ENCODE measurements at places on chromosomes 3 and 15.

DNA sequence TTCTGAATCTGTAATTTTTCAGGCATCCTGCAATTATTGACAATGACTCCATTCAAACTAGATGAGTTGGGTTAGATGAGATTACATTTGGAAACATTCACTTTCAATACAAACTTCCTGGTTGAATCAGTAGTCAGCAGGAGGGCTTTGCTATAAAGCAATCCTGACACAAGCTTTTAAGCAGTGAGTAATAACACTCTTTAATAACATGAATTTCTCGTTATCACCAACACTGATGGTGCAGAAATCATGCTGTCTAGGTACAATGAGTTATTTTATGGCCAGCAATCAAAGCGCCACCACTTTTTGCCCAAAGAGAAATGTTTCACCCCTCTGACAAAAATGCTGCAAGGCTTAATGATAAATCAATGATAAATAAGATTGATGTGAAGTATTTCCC, 474.8 kb upstream of the CNTN4 start:
- DNase-seq, result no peak

DNA sequence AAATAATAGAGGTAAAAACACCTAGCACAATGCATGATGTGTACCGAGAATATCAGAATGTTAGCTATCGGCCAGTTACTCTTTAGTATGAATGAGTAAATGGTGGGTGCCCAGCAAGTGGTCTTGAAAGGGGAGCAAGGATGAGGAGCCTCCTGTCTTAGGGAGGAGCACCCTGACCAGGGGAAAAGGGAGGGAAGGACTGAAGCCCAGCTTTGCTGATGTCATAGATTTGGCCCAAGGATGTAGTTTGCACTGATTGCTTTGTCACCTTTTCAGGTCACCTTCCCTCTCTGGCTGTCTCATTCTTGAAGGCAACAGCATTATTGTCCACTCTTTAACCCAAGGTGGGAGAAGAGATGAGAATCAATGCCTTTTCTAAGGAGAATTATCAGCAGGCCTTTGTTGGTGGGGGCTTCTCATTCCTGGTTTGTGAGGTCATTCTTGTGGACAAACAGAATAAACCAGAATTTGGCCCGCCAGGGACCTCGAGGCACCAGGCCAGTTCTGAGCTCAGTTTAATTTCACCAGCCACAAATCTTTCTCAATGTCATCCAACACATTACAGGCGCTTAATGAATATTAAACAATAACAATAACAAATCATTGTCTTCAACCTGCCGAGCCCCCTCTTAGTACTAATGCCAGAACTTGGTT, 231.3 kb downstream of the VPS13C start:
- DNase-seq, result no peak

DNA sequence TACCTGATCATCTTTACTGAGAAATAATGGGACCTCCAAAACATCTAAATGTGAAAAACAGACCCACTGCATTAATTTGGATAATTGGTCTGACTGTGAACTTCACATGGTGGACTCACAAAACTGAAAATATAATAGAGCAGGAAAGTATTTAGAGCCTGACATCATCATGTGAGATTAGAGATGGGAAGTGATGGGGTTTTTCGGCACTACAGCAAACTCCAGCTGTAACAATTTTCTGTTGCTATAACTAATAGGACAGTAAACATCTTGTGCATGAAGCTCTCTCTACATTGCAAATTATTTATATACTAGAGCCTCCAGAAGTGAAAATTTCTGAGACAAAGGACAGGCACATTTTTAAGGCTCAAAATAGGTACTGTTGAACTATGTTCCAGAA, 32.2 kb downstream of the VEPH1 start:
- no peak for DNase-seq

DNA sequence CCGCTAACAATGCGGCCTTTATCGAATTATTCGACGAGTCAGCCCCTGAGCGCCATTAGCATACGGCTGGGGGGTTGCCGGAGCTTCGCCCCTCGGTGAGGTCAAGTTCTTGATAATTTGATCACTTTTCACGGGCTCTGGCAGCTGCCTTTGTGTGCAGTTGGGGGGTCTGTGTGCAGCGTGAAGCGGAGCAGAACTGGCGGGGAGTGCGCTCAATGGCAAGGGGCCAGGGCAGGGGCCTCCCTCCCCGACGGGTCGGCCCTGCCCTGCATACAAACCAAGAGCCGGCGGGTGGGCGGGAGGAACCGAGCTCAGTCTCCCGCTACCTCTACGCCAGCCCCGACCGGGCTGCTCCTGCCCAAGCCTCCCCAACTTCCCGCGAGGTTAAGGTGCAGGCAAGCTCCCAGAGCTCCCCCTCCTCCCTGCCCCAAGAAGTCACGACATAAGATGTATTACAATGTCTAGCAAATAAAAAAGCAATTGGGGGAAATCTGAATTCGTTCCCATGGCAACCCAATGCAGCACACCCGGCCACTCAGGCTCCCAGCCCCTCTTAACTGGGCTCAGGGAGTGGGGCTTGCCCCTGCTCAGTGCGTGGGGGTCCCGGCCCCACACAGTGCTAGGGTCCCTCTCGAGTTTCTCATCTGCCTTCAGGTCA, 34.1 kb upstream of the POLG start:
- no peak for DNase-seq

DNA sequence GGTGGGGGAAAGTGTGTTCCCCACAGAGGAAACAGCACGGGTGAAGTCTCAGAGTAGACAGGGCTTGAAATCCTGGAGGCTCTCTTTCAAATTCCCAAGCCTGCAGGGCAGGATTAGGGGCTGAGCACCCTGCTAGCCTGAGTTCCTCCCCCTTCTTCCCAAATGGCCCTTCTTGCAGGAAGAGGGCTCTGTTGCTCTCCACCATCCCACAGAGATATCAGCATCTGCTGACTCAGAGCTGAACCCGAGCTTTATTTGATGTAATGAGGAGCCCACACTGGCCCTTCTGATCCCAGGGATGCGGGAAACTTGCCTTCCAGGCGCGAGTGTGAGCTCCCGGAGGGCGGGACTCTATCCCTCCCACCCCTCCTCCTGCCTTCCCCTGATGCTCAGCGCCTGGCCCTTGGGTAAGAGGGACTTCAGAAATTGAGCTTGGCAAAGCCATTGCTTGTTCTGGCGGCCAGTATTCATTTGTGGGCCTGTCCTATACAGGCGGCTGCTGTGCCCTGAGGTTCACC, 1.4 kb upstream of the STRA6 start:
- DNase-seq, result no peak

DNA sequence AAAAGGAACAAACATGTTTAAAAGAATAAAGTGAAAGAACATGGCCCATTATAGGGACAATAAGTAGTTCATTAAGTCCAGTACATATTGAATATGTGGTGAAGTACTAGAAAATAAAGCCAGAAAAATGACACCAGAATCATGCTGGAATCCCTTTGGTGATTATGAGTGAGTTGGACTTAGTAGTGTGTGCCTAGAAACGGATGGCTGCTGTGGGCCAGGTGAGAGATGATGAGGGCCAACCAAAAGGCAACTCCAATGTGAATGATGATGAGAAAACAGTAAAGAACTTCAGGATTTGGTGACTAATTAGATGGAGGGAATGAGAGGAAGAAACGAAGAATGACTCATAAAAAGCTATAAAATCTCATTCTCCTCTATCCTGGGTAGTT, 3.3 kb downstream of the CRYGS start:
- DNase-seq, result no peak

GRCh38 chr3:113953677-113954076, 5.9 kb downstream of the ZDHHC23 start:
- no peak for DNase-seq

Data from stimulated activated CD8-positive, alpha-beta memory T cell treated with anti-CD3 and anti-CD28 coated beads, Interleukin-4, amount 100 ng/mL, for 1 hour (primary cell).